ENCODE measurements at places on chromosomes 6 and 20.

GRCh38 chr6:161744211-161745067 is 470.6 kb upstream of the AGPAT4 start:
- H3K4me1 ChIP-seq: no peaks in the 10 kb centered on the region
- H3K36me3 ChIP-seq: no peaks in the 10 kb centered on the region
- H3K4me3 ChIP-seq: no peak overlapping the region
- H3K27ac ChIP-seq: no peak overlapping the region

GRCh38 chr20:3461911-3462677 is 8.7 kb upstream of the ATRN start:
- H3K36me3 ChIP-seq: no peaks in the 10 kb centered on the region
- no peak overlapping the region for H3K27ac ChIP-seq
- no peaks in the 10 kb centered on the region for H3K4me1 ChIP-seq
- H3K4me3 ChIP-seq: no peak overlapping the region
- DNase-seq: no peak
- H3K27me3 ChIP-seq: no peaks in the 10 kb centered on the region

DNA sequence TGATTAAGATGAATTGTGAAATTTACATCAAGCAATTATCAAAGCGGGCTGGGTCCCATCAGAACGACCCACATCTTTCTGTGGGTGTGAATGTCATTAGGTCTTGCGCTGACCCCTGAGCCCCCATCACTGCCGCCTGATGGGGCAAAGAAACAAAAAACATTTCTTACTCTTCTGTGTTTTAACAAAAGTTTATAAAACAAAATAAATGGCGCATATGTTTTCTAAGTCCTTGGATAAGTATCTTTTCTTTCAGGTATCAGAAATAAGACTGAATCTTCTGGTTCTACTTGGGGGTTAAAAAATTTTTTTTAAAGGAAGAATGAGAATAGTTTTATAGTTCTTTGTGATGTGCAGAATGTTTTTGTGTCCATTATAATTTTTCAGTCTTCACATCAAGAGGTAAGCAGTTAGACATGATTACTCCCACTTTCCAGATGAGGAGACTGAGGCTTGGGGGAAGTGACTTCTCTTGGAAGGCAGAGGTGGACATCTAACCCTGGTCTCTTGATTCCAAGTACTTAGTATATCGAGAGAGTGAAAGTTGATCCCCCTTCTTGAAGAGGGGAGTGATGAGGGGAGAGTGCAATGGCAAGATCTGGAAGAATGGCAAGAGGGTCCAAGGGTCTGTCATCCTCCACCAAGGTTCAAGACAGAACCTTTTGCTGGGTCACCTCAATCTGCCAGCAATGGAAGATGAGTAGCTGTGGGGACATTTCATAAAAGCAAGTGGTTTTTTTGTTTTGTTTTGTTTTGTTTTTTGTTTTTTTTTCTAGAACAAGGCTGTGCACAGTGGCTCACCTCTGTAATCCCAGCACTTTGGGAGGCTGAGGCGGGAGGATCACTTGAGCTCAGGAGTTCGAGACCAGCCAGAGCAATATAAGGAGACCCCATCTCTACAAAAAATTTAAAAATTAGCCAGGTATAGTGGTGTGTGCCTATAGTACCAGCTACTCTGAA is 42.8 kb upstream of the TTPAL start:
- no peaks in the 10 kb centered on the region for H3K36me3 ChIP-seq
- DNase-seq: no peak
- H3K27ac ChIP-seq: no peak overlapping the region
- no peak overlapping the region for H3K4me3 ChIP-seq

DNA sequence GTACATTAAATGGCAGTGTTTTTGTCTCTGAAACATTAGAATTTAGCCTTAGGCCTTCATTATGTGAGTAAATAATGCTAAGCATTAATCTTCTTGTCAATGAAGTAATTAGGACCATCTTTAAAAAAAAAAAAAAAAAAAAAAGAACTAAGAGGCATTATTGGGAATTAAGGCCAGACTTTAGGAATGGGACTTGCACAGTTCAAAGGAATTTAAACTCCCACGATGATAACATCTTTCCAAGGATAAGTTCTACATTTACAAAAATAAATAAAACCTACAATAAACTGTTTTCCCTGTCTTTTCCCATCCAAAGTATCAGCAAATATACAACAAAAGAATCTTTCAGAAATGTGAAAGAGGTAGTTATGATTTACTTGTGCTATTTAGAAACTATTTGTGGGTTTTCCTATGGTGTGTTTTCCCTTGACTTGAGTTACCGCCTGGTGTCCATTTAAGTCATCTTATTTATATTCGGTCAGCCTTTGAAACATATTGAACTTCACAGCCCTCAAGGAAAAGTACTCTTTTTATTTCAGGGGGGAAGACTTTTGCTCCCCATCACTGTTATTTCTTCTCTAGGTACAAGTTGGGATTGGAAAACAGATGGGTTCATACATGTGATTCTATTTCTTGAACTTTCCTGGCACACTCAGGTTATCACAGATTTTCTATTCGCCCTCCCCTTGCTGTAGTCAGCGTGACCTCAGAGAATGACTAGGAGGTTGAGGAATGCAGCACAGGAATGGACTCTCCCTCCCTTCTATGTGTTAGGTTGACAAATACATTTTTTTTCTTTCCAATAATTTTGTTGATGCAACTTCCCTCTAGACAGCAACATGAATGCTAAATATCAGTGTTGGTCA is 13.6 kb downstream of the STMND1 start:
- H3K27me3 ChIP-seq: no peaks in the 10 kb centered on the region
- no peak overlapping the region for H3K27ac ChIP-seq
- no peak overlapping the region for H3K4me3 ChIP-seq

DNA sequence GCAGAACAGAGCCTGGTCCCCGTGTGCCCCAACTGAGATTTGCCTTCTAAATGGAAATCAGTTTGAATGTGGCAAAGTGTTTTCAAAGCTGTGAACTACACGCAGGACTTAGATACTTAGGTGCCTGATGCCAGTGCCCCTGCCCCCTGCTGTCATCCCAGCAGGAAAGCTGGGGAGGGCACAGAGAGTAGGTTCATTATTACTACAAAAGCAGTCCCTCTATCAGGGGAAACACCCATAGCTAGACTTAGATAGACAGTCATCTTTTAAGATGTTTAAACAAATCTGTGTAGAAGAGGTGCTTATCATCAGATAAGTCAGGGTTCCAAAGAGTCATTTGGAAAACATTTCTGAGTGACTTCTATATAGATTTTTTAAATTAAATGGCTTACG is 155.0 kb upstream of the SNX9 start:
- peaks cover 5% of the 10 kb centered on the region for H3K4me1 ChIP-seq
- no peak for DNase-seq
- H3K36me3 ChIP-seq: no peaks in the 10 kb centered on the region
- H3K27ac ChIP-seq: no peak overlapping the region
- no peaks in the 10 kb centered on the region for H3K27me3 ChIP-seq

GRCh38 chr6:37988696-37989095 is 169.2 kb downstream of the ZFAND3 start:
- H3K27me3 ChIP-seq: no peaks in the 10 kb centered on the region
- H3K36me3 ChIP-seq: no peaks in the 10 kb centered on the region
- no peak for DNase-seq
- peak overlapping the region; percentile 37 for H3K27ac ChIP-seq

DNA sequence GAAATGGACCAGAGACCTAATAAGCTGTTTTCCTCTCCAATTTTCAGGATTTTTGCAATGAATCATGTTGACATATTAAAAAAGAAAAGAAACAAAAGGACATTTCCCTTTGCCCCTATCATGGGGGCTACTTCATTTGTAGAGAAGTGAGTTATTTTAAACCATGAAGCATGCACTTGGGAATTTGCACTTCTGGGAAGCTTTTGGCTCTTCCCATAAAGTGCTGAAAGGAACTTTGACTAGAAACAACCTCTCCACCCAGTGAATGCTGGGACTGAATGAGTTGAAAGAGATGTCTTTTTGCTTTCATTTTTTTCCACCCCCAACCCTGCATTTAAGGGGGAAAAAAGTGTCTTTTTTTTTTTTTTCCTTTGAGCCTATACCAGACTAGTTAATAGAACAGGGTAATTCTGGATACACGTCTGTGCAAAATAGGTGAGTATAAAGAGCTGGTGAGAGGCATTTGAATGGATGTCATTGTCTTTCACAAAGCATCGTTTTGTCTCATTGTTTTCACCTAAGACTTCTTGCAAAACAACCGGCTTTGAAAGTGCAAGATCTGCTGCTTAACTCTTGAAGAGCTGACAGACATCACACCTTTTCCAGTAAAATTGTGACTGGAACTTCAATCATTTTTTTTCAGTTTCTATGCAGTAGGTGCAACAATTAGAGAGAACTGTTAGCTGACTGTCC is 138.7 kb upstream of the BACH2 start:
- H3K4me3 ChIP-seq: no peak overlapping the region
- H3K4me1 ChIP-seq: no peaks in the 10 kb centered on the region
- H3K36me3 ChIP-seq: no peaks in the 10 kb centered on the region
- no peak overlapping the region for H3K27ac ChIP-seq

DNA sequence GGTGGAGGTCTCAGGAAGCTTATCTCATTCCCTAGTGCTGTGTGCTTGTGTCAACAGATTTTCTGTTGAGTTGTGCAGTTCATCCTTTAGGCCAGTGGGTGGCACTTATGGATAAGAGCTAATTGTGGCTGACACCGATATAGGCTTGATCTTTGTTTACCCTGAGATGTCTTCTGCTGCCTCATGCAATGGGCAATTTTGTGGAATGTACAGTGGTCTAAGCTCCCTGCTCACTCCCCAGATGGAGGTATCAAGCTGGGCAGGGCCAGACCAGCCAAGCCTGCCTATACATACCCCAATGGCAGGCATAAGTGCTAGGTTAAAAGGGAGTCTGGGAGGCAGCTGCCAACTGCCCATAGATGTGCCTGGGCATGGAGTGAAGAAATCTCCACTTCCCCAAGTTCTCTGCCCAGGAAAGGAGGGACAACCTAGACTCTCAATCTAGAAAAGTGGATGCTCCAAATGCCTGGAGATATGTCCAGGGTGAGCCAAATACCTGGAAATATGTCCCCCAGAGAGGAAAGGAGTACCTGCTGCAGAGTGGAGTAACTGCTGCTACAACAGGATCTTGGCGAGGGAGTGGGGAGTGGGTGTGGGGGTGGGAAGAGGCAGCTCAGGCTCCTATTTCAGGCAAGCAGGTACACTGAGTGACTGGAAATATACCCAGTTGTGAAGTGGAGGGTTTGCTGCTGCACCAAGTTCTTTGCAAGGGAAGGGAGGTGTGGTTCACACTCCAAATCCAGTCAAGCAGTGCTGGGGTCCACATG is 53.2 kb upstream of the ARG1 start:
- no peak overlapping the region for H3K4me3 ChIP-seq
- no peaks in the 10 kb centered on the region for H3K36me3 ChIP-seq
- no peaks in the 10 kb centered on the region for H3K27me3 ChIP-seq

GRCh38 chr20:31851240-31851955 is 6.0 kb upstream of the FOXS1 start:
- H3K4me3 ChIP-seq: no peak overlapping the region
- no peaks in the 10 kb centered on the region for H3K36me3 ChIP-seq
- H3K27me3 ChIP-seq: peaks cover 65% of the 10 kb centered on the region
- DNase-seq: no peak
- H3K27ac ChIP-seq: no peak overlapping the region

GRCh38 chr6:16184551-16184950 is 53.8 kb upstream of the GMPR start:
- no peak for DNase-seq
- H3K4me1 ChIP-seq: peaks cover 19% of the 10 kb centered on the region
- H3K27ac ChIP-seq: no peak overlapping the region
- no peak overlapping the region for H3K4me3 ChIP-seq
- no peaks in the 10 kb centered on the region for H3K36me3 ChIP-seq

GRCh38 chr6:29629571-29629970 is 3.4 kb downstream of the GABBR1 start:
- no peak overlapping the region for H3K27ac ChIP-seq
- no peak for DNase-seq
- H3K4me3 ChIP-seq: no peak overlapping the region
- no peaks in the 10 kb centered on the region for H3K27me3 ChIP-seq
- H3K4me1 ChIP-seq: peaks cover 35% of the 10 kb centered on the region

GRCh38 chr6:4861564-4861963 is 85.4 kb downstream of the CDYL start:
- no peaks in the 10 kb centered on the region for H3K36me3 ChIP-seq
- H3K4me3 ChIP-seq: no peak overlapping the region
- H3K27me3 ChIP-seq: no peaks in the 10 kb centered on the region

DNA sequence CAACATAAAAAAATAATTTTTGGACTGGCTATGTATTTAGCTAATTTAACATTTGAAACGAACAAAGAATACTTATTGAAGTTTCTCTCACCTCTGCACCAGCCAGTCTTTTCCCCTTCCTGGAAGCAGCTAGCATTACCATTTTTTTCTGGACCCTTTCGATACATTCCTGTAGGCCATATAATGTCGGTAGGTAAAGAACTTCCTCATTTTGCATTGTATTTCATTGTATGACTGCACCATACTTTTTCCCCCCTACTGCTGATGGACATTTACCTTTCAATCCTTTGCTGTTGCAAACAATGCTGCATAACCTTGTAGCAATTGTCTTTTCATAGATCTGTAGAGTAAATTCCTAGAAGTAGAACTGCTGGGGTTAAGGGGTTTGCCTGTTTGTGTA is 17.6 kb downstream of the CBFA2T2 start:
- no peak overlapping the region for H3K27ac ChIP-seq
- DNase-seq: no peak
- H3K36me3 ChIP-seq: no peaks in the 10 kb centered on the region
- no peaks in the 10 kb centered on the region for H3K27me3 ChIP-seq
- no peak overlapping the region for H3K4me3 ChIP-seq
- no peaks in the 10 kb centered on the region for H3K4me1 ChIP-seq

GRCh38 chr20:39886650-39887190 is 802.3 kb downstream of the MAFB start:
- H3K36me3 ChIP-seq: no peaks in the 10 kb centered on the region
- no peaks in the 10 kb centered on the region for H3K27me3 ChIP-seq
- H3K4me1 ChIP-seq: no peaks in the 10 kb centered on the region

DNA sequence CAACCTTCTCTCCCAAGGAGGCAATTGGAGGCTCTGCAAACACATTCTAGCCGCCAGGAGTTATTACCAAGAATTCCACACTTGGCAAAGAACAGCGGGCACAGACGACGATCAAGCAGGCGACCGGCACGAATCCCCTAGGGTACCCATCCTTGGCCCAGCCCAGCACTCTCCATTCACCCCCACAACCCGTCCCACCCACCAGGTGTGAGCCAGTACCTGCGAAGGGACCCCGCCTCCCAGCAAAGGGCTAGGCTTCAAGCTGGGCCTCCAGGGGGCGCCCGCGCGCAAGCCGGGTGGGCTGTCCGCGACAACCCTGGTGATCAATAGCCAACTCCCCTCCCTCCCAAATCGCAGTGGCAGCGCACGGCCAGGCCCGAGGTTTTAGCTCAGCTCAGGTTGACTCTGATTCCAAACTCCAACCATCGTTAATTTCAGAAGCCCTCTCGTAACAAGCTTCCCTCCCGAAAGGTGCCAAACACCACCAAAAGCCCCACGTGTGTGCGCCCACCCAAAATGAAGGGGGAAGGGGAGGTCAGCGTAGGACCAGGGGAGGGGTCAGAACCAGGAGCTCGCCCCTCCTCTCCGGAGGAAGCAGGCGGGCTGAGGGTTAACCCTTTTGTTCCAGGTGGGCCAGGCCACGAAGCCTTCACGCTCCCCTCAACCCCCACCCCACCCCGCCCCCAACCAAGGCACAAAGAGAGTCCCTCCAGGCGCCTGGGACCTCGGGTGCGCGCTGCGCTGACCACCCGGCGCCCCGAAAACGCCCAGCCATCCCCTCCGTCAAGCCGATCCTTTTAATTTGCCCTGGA is 2.1 kb downstream of the SALL4 start:
- H3K4me3 ChIP-seq: peak overlapping the region; percentile 7
- DNase-seq: no peak
- no peaks in the 10 kb centered on the region for H3K36me3 ChIP-seq
- peaks cover 54% of the 10 kb centered on the region for H3K27me3 ChIP-seq
- H3K27ac ChIP-seq: no peak overlapping the region
